ENCODE measurements at places on chromosomes 1 and 21. TPM values are rescaled to one million over a fixed set of nuclear protein-coding genes. Genes with fewer than 3 reads are reported as not detected.

GRCh38 chr1:156308078-156308477 lies 9.0 kb upstream of the VHLL start:
- DNase-seq = no peak

GRCh38 chr1:154626456-154627256 lies 18.7 kb upstream of the ADAR start:
- DNase-seq = no peak

AMY1C gene
- total RNA-seq = 0.21 TPM

GRCh38 chr1:54683453-54683852 lies 32.2 kb upstream of the TTC4 start:
- no peak for DNase-seq

DNA sequence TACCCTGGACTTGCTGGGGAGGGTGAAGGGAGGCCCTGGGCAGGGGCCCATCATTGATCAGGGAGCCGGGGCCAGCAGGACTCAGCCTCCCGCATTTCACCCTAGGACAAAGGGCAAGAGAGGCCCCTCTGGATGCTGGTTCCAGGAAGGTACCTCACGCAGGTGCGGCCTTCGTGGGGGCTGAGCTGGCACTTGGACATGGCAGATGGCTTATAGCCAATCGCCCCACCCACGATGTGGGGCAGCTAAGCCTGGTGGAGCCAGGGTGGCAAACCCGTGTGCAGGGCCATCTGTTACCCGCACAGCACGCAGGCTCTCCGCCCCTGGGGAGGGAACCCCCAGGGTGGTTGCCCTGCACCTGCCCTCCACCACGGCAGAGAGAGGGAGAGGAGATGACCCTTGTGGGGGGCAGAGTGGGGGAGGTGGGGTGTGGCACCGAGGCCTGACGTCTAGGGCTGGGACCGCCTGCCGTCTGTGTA lies 2.5 kb downstream of the TFF3 start:
- DNase-seq = no peak

- DNase-seq = peak; percentile 95
These were observed 66.6 kb downstream of the UBIAD1 start for GRCh38 chr1:11339346-11340232.

COL6A2 gene
- total RNA-seq = 888 TPM

LCE1B gene
- not detected for total RNA-seq

GRCh38 chr1:11046270-11046566 lies 821 bp downstream of the MASP2 start:
- DNase-seq = peak; percentile 55

DNA sequence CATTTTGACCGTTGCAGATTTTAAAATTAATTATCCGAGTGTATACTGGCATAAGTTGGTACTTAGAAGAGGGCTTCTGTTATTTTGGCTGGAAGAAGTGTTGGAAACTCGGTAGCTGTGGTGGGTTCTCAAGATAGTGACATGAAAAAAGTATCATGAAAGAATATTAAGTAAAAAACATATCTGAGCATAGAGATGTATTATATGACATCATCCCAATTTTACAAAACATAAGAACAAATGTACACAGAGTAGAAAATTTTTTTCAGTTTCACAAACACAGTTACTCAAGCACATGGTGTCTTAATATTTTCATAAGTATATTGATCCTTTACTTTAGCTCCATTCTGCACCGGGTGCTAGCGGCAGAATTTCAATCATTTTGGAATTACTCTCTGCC lies 684 bp downstream of the IFI16 start:
- DNase-seq = no peak

DNA sequence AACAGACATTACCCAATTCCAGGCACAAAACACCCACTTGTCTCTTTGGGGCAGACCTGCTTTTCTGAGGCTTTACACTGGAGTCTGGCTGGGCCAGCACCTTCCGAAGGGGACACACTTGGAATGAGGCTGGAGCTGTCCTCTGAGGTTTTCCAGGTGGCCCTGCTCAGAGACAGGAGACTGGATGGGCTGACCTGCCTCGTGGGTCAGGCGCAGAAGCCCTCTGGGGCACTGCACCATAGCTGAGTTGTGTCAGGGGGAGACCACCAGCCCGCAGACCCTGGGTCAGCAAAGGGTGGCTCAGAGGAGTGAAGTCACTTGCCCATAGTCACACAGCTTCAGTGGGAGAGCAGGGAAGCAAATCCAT lies 1.8 kb downstream of the SH2D5 start:
- no peak for DNase-seq

- DNase-seq = no peak
These were observed 235.9 kb upstream of the DMRTA2 start for GRCh38 chr1:50659107-50659662.

TSPEAR gene
- 1.0 TPM for total RNA-seq

C1QC gene
- 20.5 TPM for total RNA-seq

KCNT2 gene
- 10.5 TPM for total RNA-seq

GRCh38 chr21:38938343-38938742 lies 132.6 kb downstream of the ETS2 start:
- no peak for DNase-seq

ZSCAN20 gene
- 6.5 TPM for total RNA-seq
